Aorta (tissue), 5 donors: ENCODE measurements at places on chromosomes 7 and 10. TPM values are rescaled to one million over a fixed set of nuclear protein-coding genes. Genes with fewer than 3 reads are reported as not detected.

DNA sequence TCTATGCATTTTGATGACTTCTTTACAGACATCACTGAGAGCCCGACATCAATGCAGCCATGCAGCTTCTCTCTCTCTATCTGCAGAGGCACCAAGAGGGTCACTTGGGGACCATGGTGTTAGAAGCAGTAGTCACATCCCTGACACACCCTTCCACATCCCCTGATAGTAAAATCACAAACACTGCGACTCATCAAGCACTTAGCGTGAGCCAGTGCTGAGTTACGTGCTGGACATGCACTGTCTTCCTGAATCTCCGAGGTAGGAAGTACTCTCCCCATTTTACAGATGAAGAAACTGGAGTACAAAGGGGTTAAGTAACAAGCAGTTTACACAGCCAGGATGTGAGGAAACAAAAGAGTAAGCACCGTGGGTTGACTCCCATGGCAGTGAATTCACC lies 109.2 kb downstream of the OSBPL3 start:
- H3K27ac ChIP-seq, result no peak overlapping the region
- no peaks in the 10 kb centered on the region for H3K36me3 ChIP-seq
- no peaks in the 10 kb centered on the region for H3K4me1 ChIP-seq
- DNase-seq, result no peak
- H3K27me3 ChIP-seq, result no peaks in the 10 kb centered on the region

DNA sequence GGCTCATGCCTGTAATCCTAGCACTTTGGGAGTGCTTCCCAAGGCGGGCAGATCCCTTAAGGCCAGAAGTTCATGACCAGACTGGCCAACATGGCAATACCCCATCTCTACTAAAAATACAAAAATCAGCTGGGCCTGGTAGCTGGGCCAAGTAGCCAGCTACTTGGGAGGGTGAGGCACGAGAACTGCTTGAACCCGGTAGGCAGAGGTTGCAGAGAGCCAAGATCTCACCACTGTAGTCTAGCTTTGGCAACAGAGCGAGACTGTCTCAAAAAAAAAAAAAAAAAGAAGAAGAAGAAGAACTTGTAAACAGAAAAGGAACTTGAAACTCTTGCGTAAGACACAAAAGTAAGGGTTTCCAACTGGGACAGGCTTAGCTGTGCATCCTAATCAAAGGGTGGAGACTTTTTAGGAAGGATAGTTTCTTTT lies 5.6 kb upstream of the IFIT2 start:
- DNase-seq, result no peak
- H3K4me3 ChIP-seq, result no peak overlapping the region
- peaks cover 1% of the 10 kb centered on the region for H3K4me1 ChIP-seq
- H3K27ac ChIP-seq, result peak overlapping the region; percentile 59

DNA sequence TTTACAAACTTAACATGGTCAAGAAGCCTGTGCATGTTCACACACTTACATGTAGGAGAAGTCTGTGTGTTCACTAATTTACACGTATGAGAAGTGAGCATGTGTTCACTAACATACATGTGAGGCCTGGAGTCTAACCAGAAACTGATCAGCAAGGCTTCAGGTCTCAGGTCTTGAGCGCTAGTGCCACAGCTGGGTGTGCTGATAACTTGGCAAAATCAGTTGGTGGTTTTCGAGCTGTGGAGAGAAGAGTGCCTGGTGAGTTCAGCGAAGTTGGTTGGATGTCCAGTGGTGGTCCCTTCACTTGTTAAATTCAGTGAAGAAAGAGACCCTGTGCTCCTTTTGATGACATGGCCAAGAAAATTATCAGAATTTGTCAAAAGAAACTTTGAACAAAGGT lies 98.7 kb downstream of the CELF2 start:
- no peak for DNase-seq
- no peaks in the 10 kb centered on the region for H3K36me3 ChIP-seq
- peaks cover 2% of the 10 kb centered on the region for H3K4me1 ChIP-seq
- H3K27me3 ChIP-seq, result no peaks in the 10 kb centered on the region
- no peak overlapping the region for H3K27ac ChIP-seq
- H3K4me3 ChIP-seq, result no peak overlapping the region

DNA sequence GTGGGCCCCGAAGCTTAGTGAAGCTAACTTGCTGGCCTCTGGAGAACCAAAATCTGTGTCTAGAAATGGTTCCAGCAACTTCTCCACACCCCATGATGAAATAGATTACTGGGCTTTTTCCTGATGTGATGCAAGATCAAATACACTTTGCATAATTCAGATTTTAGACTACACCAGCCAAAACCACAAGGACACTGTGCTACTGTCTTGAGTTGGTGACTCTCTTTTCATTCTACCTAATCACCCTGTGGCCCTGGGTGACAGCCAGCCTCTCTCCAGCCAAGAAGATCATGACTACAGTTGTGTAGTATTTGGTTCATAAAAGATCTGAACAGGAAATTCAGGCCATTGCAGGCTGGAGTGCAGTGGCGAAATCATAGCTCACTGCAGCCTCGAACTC lies 22.2 kb downstream of the AZGP1 start:
- DNase-seq, result no peak
- H3K27me3 ChIP-seq, result peaks cover 2% of the 10 kb centered on the region
- H3K27ac ChIP-seq, result no peak overlapping the region

DNA sequence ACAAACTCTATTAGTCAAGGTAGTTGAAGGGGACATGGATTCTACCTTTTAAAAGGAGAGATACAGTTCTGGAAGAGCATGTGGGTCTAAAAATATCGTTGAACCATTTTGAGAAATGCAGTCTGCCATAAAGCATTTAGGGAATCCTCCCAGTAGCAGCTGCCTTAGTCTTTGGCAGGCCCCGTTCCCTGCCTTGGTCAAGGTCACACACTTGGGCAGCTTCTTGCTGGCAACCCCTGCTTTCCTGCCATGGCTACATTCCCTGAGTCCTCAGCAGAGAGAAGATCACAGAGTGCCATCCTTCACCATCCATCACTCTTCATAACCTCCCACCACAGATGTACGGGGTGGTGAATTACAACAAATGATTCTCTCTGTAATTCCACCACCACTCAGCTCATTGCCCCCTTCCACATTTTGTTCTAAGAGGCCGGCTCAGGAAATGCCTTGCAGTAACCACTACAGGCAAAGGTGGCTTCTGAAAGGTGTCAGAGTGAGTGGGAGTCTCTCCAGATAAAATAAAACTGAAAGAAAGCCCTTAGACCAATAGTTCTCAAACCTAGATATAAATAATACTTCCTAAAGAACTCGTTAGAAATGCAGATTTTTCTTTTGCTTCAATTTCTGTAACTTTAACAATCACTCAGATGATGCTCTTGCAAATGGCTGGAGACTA lies 121.4 kb upstream of the STK17A start:
- H3K4me3 ChIP-seq, result no peak overlapping the region
- H3K27me3 ChIP-seq, result no peaks in the 10 kb centered on the region
- no peak overlapping the region for H3K27ac ChIP-seq
- no peaks in the 10 kb centered on the region for H3K36me3 ChIP-seq
- no peaks in the 10 kb centered on the region for H3K4me1 ChIP-seq
- DNase-seq, result no peak

DNA sequence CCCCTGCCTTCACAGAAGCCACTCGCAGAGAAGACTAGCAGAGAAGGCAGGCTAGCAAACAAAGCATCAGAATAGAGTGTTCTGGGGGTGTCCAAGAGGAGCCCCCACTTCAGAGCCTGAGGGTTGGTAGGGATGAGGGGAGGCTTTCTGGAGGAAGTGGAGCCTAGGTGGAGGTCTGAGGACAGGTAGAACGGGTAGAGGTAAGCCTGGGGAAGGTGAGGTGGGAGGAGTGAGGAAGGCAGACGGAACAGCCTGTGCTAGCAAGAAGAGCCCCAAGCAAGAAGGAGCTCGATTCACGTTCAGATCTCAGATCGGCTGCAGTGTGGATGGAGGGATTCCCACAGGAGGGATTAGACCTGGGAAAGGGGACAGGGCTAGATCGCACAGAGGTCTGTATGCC lies 66.0 kb upstream of the DUSP5 start:
- H3K4me1 ChIP-seq, result no peaks in the 10 kb centered on the region
- no peak overlapping the region for H3K27ac ChIP-seq
- no peaks in the 10 kb centered on the region for H3K27me3 ChIP-seq
- no peaks in the 10 kb centered on the region for H3K36me3 ChIP-seq
- DNase-seq, result no peak

GRCh38 chr10:9294132-9294663 lies 1239.7 kb downstream of the GATA3 start:
- no peaks in the 10 kb centered on the region for H3K27me3 ChIP-seq
- no peak for DNase-seq
- no peaks in the 10 kb centered on the region for H3K36me3 ChIP-seq
- H3K27ac ChIP-seq, result no peak overlapping the region
- H3K4me1 ChIP-seq, result no peaks in the 10 kb centered on the region

DNA sequence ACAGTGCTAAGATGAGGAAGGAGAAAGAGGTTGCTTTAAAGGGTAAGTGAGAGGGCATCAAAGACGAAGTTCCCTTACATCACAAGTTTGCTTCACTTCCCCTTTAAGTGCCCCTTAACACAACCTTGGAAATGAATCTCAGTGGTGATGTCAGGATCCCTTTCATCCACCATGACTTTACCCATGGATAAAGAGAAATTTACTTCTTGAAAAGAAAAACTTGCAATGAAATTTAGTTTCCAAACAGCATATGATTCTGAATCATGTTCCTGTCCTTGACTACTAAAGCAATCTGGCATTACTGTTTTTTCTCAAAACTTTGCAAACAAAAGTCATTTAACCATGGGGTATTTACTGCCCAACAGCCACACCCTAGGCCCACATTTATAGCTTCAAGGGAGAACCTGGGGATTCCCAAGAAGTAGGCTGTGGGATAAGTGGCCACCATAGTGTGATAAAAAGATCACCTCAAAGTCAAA lies 135.9 kb downstream of the ITGB8 start:
- no peaks in the 10 kb centered on the region for H3K36me3 ChIP-seq
- DNase-seq, result no peak
- H3K27me3 ChIP-seq, result no peaks in the 10 kb centered on the region
- no peak overlapping the region for H3K4me3 ChIP-seq
- no peak overlapping the region for H3K27ac ChIP-seq

DNA sequence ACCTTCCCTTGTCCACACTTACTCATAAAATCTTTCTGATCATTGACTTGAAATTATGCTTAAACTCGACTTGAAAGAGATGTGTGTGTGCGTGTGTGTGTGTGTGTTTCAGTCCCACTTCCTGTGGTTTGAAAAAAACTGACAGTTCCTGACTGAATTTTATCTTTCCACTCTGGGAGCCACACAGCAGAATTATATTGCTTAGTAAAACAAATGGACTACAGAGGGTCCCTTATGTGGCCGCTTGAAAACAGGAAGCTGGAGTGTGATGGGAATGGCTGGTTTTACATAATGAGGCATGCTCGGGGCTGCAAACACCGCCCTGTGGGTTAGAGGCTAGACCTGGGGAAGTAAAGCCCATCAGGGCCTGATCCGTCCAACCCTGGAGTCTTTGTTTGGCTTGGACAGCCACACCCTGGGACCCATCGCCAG lies 54.8 kb downstream of the LYZL1 start:
- H3K4me3 ChIP-seq, result no peak overlapping the region
- no peak overlapping the region for H3K27ac ChIP-seq
- H3K36me3 ChIP-seq, result no peaks in the 10 kb centered on the region
- no peaks in the 10 kb centered on the region for H3K4me1 ChIP-seq
- no peak for DNase-seq

- H3K4me1 ChIP-seq, result peaks cover 3% of the 10 kb centered on the region
- H3K4me3 ChIP-seq, result no peak within 1 kb of the TSS
- no peaks in the 10 kb centered on the region for H3K36me3 ChIP-seq
- H3K27ac ChIP-seq, result no peak within 1 kb of the TSS
- no peak for DNase-seq
These were observed at the start of gene OLAH for GRCh38 chr10:15043674-15044073. OLAH (plus strand) TSS chr10:15043943; CDS start chr10:15047289, 3,346 bp downstream.

DNA sequence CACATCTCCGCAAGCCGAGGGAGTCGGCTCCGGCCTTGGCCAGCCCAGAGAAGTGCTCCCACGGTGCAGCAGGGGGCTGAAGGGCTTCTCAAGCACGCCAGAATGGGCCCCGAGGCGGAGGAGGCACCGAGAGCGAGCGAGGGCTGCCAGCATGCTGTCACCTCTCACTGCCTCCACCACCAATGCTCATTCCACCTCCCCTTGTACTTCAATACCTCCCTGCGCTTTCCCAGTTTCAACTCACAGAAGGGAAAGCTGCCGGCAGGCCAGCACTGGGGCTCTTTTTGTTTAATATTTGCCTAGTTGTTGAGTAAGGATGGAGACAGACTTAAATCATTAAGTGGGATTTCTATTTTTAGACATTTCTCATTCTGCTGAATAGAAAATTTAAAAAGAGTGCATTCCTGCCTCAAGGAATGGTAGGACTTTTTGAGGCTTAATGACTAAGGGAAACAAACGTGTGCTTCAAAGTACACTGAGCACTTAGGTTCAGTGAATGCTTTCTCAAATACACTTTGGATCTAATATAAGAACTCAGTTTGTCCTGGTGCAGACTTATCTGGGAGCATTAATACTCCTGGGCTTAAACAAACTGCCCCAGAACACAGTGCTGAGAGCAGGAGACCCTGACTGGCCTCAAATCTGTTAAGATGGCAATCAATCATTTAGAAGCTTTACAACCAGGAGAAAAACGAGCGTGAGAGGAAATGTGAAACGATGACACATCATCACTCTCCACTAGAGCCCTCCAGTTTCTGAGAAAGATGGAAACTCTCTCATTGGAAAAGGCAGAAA lies 131.2 kb downstream of the RALA start:
- no peak overlapping the region for H3K27ac ChIP-seq
- no peaks in the 10 kb centered on the region for H3K4me1 ChIP-seq
- H3K36me3 ChIP-seq, result no peaks in the 10 kb centered on the region
- H3K4me3 ChIP-seq, result no peak overlapping the region
- no peak for DNase-seq
- H3K27me3 ChIP-seq, result no peaks in the 10 kb centered on the region

- H3K27me3 ChIP-seq, result no peaks in the 10 kb centered on the region
- peak overlapping the region; percentile 21 for H3K27ac ChIP-seq
- H3K36me3 ChIP-seq, result peaks cover 4% of the 10 kb centered on the region
These were observed 22.6 kb downstream of the HSPB1 start for GRCh38 chr7:76325092-76325491.

The GJD4 gene
- not detected for total RNA-seq

The NUTM2E gene
- total RNA-seq, result not detected

The EBLN1 gene
- total RNA-seq, result not detected

The BEND7 gene
- 24.0 TPM for total RNA-seq

The SLC25A40 gene
- 17.2 TPM for total RNA-seq

The ENO4 gene
- 0.51 TPM for total RNA-seq

The PNLIPRP1 gene
- total RNA-seq, result 1.4 TPM

The CHRM2 gene
- total RNA-seq, result not detected
